NCI-H1436 (cell line): ENCODE measurements at places on chromosomes 11 and 22.

GRCh38 chr11:82756765-82757639 lies 23.3 kb upstream of the FAM181B start:
- DNase-seq, result no peak

- no peak for DNase-seq
These were observed 2.2 kb upstream of the SCT start for GRCh38 chr11:629237-629583.

GRCh38 chr22:18078329-18079041 lies 695 bp downstream of the PEX26 start:
- no peak for DNase-seq

DNA sequence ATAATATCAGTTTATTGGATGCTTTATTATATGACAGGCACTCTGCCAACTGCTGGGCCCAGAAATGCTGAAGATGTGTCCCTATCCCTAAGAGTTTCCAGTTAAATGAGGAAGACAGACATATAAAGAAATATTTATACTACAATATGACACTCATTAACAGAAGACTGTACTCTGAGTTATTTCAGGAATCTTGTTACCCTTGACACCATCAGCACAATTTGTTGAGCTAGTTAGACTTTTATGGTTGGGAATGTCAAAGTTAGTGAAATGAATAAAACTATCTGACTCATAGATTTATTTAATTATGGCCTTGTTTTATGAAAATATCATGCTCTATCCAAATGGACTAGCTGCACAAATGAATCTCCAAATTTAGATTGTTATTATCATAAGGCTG lies 25.6 kb upstream of the MSANTD4 start:
- DNase-seq, result no peak

- DNase-seq, result peak; percentile 17
These were observed 31.2 kb downstream of the RAB6A start for GRCh38 chr11:73729594-73730206.

DNA sequence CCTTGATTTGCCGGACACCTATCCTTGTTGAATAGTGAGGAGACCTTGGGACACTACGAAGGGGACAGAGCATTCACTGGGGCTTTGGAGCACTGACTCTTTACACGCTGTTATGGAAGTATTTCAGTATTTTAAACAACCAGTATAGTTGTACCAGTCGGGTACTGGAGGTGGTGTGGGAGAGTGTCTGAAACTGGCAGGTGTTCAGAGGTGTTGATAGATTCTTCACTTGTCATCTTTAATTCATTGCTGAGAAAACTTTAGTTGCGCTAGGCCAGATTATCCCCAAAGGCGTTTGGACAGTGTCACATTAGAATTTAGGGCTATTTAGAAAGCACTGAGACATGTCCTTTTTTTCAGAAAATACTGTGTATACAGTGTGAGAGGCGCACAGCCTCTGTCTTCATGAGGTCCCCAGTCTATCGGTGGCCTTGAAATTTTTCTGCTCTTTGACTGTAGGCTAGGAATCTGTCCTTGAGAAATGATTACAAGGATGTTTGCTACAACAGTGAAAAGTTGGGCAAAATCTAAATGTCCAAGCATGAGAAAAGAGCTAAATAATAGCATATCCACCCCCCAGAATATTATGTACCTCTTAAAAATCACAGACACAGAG lies 69.7 kb downstream of the TEAD1 start:
- DNase-seq, result no peak

DNA sequence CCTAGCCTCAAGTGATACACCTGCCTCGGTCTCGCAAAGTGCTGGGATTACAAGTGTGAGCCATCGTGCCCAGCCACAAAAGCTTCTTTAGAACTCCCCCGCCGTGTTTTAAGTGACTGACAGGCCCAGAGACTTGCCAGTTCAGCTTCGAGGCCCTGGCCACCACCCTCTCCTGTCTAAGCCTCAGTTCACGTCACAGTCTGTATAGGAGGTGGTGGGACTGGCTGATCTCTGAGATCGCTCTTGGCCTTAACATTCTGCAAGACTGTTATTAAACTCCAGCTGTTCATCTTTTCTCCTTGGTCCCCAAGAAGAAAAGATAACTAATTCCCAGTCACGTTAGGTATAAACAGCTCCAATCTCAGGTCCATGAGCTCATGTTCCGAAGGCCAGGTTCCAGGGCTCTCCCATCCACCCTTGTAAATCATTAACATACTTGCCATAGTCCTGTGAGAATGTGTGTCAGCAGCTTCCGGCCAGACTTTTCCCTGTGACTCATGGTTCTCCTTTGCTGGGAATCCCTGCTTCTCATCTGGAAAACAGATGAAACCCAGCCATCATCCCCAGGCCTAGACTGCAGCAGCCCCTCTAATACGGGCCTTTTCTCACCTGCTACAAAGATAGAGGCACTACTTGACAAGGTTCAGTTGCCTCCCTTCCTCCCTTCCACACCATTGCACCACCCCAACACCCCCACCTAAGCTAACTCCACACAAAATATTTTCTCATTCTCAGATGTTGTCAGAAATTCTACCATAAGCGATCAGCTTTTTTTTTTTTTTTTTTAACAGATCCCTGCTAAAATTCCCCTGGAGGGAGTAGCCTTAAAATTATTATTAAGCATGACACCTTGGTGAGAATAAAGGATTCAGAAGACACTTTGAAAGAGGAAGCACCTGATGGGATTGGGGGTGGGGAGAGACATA lies 5.6 kb upstream of the KIAA0930 start:
- DNase-seq, result no peak

DNA sequence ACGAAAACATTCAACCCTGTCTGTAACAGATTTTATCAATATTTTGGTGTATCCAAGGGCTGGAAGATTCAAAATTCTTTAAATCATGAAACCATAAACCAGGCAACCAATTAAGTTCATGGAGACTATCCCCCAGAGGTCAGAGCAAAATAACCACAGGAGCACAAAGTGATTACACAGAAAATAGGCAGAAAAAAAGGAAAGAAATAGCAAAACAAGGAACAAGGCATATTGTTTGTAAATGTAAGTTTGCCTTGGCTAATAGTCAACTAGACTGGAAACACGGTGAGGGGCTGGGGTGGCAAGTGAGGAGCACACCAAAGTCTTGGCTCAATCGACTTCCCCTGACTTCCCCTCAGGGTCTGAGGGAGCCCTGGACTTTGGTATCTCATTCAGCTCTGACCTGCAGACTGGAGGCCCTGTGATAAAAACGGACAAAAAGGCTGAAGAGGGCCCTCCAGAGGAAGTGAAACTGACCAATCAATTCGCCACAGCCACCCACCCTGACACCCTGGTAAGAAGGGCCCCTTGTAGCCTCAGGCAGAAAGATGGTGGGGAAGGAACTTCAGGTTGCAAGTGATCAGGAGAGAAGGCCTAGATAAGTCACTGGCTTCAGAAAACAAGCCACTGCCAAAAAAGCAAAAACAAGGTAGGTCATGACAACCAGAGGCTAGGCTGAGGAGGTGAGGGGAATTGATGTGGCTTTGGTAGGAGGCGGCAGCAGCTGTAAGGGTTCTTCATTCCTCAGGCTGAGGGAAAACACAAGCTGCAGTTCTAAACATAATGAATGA lies 1.8 kb downstream of the SIK3 start:
- no peak for DNase-seq

- DNase-seq, result no peak
These were observed 230.1 kb upstream of the DDI1 start for GRCh38 chr11:103806130-103806895.

DNA sequence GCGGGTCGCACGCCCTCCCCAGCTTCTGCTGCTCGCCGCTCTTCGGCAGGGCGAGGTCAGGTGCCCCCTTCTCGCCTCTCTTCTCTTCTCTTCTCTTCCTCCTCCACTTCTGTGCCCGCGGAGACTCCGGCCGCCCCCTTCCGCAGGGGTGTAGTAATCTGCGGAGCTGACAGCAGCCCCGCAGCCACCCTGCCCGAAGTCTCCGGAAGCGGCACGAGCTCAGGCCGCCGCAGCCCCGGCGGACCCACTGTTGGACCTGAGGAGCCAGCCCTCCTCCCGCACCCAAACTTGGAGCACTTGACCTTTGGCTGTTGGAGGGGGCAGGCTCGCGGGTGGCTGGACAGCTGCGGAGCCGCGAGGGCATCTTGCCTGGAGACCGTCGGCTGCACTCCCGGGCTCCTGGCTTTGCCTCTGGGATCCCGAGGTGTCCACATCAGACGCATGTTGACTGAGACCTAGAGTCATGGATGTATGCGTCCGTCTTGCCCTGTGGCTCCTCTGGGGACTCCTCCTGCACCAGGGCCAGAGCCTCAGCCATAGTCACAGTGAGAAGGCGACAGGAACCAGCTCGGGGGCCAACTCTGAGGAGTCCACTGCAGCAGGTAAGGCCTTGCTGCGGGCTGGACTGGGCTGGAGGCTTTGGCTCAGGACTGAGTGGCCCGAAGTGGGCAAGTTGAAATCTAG lies 486 bp downstream of the STIM1 start:
- DNase-seq, result no peak

DNA sequence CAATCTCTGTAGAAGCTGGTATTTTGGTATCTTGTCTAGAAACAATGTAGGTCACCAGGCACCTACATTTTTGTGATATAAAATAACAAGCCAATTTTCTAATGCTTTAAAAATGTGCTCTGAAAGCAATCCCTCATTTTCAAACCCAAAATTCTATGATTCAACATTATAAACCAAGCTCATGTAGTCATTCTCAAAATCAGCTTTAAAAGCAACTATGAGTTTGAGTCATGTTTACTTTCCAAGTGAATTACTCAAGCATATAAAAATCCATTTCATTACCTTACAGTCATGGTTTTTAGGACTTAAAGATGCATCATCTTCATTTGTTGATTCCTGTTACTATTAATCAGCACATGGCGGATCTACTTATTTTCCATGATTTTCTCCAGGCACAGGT lies 216.4 kb downstream of the GRM5 start:
- DNase-seq, result no peak

DNA sequence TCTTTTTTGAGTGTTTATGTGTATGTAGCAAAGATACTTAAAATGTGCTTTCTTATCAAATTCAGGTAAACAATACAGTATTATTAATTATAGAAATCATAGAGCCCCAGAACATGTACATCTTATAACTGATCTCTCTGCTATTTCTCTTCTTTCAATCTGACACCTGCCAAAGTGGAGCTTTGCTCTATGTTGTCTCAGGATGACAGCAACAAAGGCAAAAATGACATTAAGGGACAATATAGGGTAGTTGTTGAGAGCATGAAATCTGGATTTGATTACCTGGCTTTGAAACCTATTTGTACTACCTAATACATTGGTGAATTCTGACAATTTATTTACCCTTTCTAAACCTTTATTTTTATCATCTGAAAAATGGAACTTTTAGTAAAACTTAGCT lies 7.0 kb downstream of the OR5J2 start:
- no peak for DNase-seq

GRCh38 chr11:96114178-96115064 lies 190.5 kb upstream of the MTMR2 start:
- no peak for DNase-seq

- DNase-seq, result no peak
These were observed 87.5 kb downstream of the TMEM135 start for GRCh38 chr11:87125257-87125656.
